ENCODE measurements at places on chromosomes 3 and 15. TPM values are rescaled to one million over a fixed set of nuclear protein-coding genes. Genes with fewer than 3 reads are reported as not detected.
A peak's percentile ranks its signal among the peaks of the same experiment; 100 is the strongest.

Gene WWTR1
- 0.98 TPM for total RNA-seq

Gene ACAN
- not detected for total RNA-seq

Gene RFTN1
- 125 TPM for total RNA-seq

DNA sequence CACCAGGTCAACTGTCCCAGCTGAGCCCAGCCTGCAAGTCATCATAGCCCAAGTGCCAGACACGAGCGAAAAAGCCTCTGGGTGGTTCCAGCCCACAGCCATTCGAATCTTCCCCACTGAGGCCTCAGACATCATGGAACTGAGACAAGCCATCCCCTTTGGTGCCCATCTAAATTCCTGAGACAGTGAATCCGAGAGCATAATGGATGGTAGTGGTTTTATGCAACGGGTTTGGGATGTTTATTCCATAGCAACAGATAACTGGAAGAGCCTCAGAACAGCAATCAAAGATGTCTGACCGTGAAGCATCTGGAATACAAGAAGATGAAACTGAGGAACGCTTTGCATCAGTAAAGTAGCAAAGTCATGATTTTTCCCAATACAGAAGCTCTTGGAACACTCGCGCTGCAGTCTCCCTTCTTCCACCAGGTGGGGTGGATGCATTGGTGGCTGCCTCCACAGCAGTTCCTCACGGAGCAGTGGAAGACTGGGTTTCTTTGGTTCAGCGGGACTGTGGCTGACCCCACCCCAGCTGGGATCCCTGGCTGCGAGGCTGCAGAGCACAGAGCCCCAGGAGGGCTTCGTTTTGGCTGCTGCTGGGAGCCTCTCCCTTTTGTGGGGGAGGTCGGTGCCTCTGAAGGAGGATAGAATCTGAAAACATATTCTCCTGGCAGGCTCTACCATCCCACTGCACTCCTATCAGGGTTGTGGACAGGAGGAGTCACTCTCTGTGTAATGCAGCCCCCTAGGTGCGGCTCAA lies 26.4 kb upstream of the PDE8A start:
- peak; percentile 3 for DNase-seq

- DNase-seq, result no peak
Observed at GRCh38 chr15:70437882-70438451, 325.4 kb downstream of the UACA start.

GRCh38 chr3:126672340-126672739 lies 17.4 kb upstream of the TXNRD3 start:
- DNase-seq, result no peak
